ENCODE measurements at places on chromosomes 7 and 10. TPM values are rescaled to one million over a fixed set of nuclear protein-coding genes. Genes with fewer than 3 reads are reported as not detected.

DNA sequence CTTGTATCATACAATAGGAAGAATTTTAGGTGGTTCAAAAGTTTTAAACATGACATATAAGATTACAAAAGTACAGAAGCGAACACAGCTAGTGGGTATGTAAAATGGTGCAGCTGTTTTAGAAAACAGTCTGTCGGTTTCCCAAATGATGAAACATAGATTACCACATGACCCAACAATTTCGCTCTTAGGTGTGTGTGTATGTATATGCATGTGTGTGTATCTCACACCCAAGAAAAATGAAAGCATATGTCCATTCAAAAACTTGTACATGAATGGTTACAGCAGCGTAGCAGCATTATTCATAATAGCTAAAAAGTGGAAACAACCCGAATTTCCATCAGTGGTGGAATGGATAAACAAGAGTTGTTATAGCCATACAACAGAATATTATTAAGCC is 23.5 kb downstream of the AFAP1L2 start:
- no peak for DNase-seq

GRCh38 chr10:77606751-77607150 is 30.9 kb downstream of the KCNMA1 start:
- DNase-seq = no peak

DNA sequence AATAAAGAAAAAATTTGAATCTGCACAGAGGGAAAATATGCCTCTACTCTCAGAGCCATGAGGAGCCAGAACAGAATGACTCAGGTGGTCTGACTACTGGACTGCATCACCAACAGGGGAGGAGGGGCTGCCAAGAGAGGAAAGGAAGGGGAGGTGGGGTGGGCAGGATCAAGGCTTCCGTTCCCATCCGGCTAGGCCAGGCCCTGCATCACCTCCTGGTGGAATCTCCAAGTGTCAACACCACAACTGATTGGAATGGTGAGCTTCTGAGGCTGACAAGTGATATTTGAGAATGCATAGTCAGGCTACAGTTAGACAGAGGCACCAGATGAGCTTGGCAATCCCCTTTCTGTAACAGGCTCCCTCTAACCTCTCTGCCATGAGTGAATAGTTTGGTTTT is 10.4 kb upstream of the GPR26 start:
- DNase-seq = no peak

GRCh38 chr7:24767878-24768569 is 10.8 kb upstream of the GSDME start:
- no peak for DNase-seq

DNA sequence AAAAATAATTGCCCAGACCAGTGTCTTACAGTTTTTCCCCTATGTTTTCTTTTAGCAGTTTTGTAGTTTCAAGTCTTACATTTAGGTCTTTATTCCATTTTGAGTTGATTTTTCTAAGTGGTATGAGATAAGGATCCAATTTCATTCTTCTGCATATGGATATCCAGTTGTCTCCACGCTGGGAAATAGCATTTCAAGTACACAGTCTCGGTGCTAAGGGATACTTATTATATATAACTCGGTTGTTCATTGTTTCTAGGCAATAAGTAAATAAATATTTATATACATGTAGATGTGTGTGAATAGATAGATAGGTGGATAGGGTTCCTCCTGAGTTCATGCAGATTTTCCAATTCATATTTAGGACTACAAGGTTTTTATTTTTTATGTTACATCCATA is 16.0 kb downstream of the TAF3 start:
- no peak for DNase-seq

GRCh38 chr7:139901056-139901795 is 72.2 kb downstream of the TBXAS1 start:
- no peak for DNase-seq

EIF5AL1 gene
- not detected for total RNA-seq

All from right lobe of liver (tissue), 6 donors.